ENCODE measurements at places on chromosomes 3 and 15.
A peak's percentile ranks its signal among the peaks of the same experiment; 100 is the strongest.

DNA sequence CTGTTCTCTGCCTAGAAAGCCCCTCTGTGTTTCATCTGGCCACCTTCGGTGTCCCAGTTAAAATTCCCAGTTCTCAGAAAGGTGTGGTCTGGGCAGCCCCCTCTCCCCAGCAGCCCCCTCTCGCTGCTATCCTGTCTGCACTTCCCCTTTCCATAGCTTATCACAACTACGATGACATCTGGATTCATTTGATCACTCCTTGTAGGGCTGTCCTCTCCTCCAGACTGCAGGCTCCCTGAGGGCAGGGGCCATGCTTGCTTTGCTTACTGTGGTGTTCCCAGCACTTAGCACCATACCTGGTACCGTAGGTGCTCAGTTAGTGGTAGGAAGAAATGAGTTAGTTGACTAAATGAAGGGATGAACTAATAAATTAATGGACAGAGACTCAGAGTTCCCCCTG, 26.3 kb upstream of the GOLGA6C start:
- no peak for DNase-seq

GRCh38 chr3:179147514-179147872, 664 bp upstream of the PIK3CA start:
- no peak for DNase-seq

DNA sequence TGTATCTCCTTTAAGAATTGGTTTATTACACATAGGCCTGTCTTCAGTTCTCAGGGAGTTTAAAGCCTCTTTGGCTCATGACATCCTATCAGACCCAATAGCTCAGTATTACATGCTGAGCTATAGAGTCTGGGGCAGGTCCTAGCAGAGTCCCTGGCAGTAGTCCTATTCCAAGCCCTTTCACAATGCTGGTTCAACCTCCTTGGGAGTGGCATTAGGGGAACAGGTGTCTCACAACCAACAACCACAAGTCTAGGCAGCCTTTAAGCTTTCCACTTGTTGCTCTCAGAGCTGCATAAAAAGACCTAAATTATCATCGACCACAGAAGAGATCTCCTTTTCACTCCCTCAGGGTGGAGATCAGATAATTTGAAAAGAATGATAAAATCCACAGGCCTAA, 22.8 kb upstream of the C2CD4B start:
- DNase-seq: no peak

- DNase-seq: no peak
Measured at GRCh38 chr15:84604826-84605553, 4.2 kb downstream of the ZSCAN2 start.

DNA sequence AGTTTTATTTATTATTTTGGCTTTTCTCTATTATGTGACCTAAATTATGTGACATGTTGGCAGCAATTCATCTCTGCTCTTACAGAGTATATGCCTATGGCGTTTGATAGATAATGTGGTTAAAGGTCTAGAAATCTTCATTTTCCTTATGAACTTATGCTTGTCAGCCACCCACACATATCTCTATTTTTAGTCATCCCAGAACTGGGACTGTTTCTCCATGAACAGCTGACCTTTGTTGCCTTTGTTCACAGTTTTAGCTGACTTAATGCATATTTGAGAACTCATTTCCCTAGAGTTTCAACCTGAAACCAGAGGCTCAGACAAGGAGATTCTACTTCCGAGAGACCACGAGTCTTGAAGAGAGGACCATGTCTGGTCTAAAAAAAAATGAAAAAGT, 176.5 kb downstream of the RAP2B start:
- DNase-seq: no peak

- no peak for DNase-seq
Measured at GRCh38 chr3:99997293-99997692, 117.0 kb downstream of the FILIP1L start.

DNA sequence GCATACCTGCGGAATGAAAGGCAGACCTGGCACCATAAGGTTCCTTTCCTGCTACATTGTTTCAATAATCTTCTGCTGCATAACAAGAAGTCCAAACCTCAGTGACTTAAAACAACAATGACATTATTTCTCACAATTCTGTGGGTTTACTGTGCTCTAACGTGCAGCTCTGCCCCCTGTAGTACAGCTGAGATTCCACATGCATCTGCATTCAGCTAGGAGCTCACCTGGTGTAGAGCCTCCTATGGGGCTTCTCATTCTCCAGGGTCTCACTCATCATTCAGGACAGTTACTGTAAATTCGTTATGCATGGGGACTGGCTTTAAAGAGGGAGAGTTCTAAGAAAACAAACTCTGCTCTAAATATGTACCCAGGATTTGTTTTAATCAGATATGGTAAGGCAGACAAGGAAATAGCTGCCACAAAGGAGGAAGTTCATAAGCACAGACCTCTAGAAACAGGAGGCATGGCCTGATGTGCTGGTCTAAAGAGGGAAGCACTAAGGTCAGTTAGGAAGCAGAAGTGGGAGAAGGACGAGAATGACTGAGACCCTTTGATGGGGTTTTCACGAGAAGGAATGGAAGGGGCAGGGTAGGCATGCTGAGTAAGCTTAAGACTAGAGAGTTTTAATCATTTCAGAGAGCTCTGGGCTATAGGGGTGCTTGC, 347.0 kb downstream of the NEK10 start:
- DNase-seq: no peak

- DNase-seq: no peak
Measured at GRCh38 chr3:39322936-39323335, 6.6 kb upstream of the CCR8 start.

- no peak for DNase-seq
Measured at GRCh38 chr15:45612790-45613415, 21.9 kb upstream of the SQOR start.

GRCh38 chr15:68934341-68934740, 4.0 kb downstream of the SPESP1 start:
- DNase-seq: no peak

- DNase-seq: no peak
Measured at GRCh38 chr3:100869787-100870186, 123.4 kb downstream of the ABI3BP start.

DNA sequence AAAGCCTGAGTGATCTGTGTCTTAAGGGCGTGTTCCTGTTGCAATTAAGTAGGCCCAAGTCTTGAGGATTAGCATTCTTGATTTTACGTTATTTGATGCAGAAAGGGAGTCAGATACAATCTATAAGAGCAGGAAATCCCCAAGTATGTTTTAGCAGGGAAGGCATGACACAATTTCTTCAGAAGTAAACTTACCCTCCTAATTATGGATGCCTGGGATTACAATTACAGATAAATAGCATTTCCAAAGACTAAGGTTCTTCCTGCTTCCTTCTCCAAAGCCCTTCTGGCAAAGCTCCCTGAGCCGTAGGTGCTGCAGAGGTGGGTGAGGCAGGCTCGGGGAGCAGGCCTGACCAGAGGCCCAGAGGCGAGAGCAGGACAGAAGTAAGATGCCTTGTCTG, 34.9 kb upstream of the ST6GAL1 start:
- DNase-seq: no peak

DNA sequence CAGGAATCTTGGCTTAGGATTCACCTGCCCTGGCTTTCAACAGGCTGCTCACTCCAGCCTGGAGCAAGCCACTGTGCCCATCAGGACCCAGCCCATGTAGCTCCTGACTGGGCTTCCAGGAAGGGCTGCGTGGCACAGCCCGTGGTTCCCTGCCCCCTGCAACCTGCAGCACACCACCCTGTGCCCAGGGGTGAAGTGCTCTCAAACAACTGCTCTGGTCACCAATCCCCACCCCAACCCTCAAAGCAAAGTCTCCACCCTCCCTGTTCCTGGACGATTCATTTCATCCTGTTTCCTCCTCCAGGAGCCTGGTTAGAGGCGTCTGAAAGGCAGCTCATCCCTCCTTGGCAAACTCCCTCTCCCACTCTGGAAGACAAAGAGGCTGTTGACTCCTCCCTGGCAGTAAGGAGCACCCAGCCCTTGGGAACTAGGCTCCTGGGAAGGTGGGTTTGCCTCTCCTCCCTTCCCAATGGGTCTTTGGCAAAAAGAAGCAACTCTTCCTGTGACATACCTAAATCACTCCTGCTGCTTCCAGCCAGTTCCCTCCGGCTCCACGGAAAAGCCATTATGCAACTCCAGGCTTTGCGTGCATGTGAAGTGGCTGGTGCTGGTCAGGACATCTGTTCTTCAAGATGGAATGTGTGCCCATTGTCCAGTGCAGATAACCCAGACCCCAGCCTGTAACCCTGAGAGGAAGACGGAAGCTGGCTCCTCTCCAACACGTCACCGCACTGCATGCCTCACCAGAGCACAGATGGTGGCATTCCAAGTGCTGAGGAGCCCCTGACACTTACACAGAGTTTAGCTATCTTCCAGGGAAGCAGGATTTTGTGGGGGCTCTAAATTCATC, 29.1 kb upstream of the VIPR1 start:
- no peak for DNase-seq

DNA sequence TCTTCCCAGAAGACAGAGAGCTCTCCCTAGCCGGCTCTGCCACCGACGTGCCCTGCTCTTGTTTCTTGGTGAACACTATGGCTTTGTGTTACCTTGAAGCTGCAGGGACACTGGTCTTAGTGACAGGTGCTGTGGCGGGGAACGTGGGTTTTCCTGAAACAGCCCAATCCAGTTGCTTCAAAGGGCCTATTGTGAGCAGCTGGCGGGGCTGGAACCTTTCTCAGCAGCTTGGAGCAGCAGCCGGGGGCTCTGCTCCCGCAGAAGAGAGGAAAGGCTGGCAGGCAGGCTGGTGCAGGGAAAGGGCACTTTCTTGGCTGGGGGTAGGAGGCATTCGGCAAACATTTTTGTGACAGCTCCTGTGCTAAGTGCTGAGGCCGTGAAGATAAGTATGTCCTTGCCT, 12.8 kb downstream of the MYZAP start:
- DNase-seq: no peak

DNA sequence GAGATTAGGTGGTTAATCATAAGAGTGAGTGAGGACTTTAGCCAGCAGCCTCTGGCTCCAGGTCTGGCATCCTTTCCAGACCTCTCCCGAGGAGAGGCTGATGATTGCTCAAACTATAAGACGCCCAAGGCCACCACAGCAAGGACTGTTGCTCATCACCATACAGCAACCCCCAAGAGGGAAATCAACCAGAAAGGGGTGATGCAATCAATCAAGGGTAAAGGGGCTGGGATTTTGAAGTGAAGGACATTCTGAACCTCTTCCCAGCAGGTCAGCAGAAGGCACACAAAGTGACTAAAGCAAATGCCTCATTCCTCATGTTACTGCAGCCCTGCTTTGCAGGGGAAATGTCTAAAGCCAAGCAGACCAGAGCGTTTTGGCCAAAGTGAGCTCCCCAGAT, 247.3 kb upstream of the IGF1R start:
- no peak for DNase-seq

DNA sequence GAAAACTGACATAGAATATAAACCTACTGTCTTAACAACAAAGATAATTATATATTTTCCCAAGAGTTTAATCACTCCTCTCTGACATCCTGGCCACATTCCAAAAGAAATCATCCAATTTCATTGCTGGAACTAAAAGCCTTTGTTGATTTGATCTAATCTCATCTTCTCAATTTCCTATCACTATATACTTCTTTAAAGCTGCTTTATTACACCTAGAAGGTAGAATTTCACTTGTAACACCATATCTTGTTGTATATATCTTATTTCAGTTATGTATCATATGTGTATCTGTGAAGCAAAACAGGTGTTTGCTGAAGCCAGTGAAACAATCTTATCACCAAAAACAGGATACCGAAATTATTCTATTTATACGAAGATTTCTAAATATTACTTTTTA, 740.2 kb downstream of the ROBO1 start:
- no peak for DNase-seq

DNA sequence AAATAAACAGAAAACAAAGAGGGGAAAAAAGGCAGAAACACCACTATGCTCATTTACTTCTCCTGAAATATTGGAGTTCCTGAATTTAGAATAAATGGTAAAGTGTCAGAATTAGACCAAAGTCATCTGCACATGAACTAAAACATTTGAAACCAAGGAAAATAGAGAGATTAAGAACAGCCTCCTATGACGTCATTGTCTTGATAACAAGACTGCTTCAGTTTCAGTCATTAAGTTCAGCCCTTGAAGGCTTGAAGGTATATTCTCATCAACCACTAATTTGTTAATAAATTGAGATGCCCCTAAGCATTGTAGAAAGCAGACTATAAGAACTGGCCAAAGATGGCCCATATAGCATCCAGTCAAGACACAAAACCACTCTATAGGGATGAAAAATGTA, 2.5 kb downstream of the SUMF1 start:
- DNase-seq: no peak

DNA sequence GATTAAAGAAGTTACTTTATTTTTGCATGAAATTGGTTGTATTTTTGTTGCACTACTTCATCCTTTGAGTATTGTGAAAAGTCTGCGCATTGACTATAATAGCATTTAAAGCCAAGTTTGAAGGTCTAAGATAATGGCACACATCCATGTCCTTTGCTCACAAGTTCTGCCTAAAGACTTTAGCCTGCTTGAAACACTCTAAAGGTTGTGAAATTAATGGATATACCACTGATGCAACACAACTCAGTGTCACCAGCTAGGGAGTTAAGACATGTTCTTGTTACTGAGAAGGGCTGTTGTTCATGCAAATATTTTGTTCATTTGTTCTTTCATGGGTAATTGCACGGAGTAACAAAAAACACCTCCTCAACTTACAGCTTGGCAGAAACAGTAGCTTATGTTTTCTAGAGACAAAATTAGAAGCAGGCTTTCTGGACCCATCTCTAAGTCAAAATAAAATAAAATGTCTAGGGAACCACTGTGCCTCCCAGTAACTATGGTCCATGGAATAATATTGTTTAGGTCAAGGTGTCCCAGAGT, 83.9 kb downstream of the PPARG start:
- no peak for DNase-seq

- DNase-seq: peak; percentile 16
Measured at GRCh38 chr3:120567370-120568201, 28.6 kb upstream of the NDUFB4 start.

- DNase-seq: no peak
Measured at GRCh38 chr15:75697523-75697922, 15.1 kb downstream of the CSPG4 start.

GRCh38 chr3:9142362-9142761, 107.1 kb downstream of the SRGAP3 start:
- DNase-seq: no peak

- no peak for DNase-seq
Measured at GRCh38 chr3:20743553-20744321, 557.7 kb upstream of the SGO1 start.

DNA sequence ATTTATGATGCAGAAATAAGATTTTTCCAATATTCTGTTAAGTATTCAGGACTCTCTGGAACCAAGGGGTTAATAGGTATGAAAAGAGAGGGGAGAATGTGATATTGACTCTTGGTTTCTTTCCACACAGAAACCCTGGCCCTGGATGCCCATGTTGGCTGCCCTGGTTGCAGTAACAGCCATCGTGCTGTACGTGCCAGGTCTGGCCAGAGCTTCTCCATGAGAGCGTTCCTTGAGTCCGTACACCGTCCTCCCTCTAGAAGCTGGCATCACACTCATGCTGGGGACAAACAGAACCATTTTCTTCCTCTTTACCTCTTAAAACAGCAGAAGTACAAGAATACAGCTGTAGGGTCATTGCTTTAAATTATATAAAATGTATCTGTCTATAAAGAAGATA, 81.1 kb upstream of the FLNB start:
- no peak for DNase-seq

- DNase-seq: no peak
Measured at GRCh38 chr3:50304601-50305000, 1.2 kb upstream of the HYAL1 start.

- DNase-seq: no peak
Measured at GRCh38 chr15:70471517-70471916, 291.8 kb downstream of the UACA start.

GRCh38 chr3:136931606-136932005, 26.2 kb upstream of the IL20RB start:
- DNase-seq: no peak

- no peak for DNase-seq
Measured at GRCh38 chr3:84008623-84009022, 950.2 kb upstream of the CADM2 start.
